ENCODE measurements at places on chromosomes 12 and 14. TPM values are rescaled to one million over a fixed set of nuclear protein-coding genes. Genes with fewer than 3 reads are reported as not detected.
A peak's percentile ranks its signal among the peaks of the same experiment; 100 is the strongest.

GDF11 gene
- 17.4 TPM for polyA plus RNA-seq

AMDHD1 gene
- polyA plus RNA-seq = 1.3 TPM

POP5 gene
- polyA plus RNA-seq = 50.4 TPM

ARPC3 gene
- polyA plus RNA-seq = 203 TPM

ASPG gene
- polyA plus RNA-seq = 32.2 TPM

SIX6 gene
- polyA plus RNA-seq = not detected

GRCh38 chr14:54713379-54713778, 146.5 kb downstream of the SAMD4A start:
- DNase-seq = no peak

DNA sequence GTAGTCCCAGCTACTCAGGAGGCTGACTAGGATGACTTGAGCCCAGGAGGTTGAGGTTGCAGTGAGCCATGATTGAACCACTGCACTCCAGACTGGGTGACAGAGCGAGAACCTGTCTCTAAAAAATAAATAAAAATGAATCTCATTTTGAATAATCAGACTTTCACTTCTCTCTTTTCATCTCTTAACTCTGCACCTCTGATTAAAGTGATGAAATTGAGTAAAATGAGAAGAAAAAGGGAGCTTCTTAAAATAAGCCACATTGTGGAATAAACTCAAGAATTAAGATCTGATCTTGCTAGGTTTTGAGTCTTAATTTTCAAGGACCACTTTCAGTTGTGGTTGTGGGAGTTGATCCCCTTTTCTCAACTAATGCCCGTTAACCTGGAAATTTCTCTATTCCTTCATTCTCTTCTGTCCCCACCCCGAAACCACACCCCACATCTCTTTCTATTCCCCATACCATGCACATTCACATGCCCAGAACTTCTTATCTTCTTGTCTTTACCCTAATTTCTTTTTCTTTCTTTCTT, 70.9 kb upstream of the ETV6 start:
- no peak for DNase-seq

DNA sequence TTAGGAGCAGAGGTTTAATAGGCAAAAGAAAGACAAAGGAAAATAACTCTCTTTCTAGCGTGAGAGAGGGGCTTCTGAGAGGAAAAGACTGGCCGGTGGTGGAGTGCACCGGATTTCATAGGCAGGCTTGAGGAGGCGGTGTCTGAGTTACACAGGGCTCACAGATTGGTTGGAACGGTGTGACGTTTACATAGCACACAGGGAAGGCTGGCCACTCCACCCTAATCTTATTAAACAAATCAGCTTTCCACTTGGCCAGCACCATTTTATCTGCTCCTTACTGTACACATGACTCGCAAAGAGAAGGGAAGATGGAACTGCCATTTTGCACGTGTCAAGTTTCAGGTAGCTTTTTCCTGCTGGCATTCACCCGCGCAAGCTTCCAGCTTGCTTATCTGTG, 587.7 kb downstream of the RPL10L start:
- DNase-seq = no peak

DNA sequence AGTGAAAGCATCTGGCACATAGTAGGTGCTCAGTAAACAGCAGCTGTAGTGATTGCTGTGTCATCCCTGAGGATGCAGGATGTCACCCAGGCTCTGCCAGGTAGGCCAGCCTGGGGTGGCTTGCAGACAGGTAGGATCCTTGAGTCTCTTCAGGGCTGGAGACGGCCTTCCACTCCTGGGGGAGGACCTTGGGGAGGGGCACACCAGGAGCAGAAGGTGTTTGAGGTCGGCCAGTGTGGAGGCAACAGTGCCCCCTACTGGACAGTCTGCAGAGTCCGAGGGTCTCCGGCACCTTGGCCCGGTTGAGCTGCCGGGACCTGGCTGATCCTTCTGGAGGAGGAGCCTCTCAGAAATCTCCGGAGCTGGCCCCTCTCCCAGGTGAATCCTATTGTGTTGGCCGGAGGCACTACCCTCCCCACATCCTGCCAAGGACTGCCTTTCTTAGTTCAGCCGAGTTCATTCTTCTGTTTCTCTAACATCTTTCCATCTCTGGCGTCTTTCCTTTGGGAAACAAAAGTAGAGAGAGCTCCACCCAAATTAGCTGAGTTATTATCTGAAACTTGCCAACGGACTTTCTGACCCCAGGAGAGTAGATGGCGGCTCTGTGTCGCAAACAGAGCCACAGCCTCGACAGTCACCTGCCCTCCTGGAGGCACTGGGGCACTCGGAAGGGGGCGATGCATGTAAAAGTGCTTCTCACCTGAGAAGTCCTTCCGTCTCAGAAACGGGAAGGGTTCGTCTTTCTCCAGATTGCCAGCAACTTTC, 41.8 kb upstream of the CLMN start:
- peak; percentile 49 for DNase-seq

DNA sequence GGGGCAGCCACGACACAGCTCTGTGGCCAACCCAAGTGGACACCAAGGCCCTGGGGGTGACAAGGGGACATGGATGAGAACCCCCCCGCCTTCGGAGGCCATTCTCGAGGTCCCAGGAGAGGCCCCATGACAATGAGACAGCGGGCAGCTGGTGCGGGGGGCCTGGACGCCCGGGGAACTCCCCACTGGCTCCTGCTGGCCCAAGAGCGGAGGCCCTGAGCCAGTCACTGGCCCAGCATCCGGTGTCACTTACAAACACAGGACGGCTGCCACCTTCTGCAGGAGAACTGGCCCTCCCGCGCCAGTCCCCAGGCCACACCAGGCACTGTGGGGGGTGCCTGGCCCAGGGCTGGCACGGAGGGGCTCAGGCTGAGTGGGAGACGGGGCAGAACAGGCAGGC, 51.4 kb downstream of the NCOR2 start:
- DNase-seq = no peak

- no peak for DNase-seq
These were observed 46.1 kb downstream of the KIF26A start for GRCh38 chr14:104184506-104184905.

- DNase-seq = no peak
These were observed 45.8 kb upstream of the ATP23 start for GRCh38 chr12:57895389-57896114.

- peak; percentile 58 for DNase-seq
These were observed 17.2 kb upstream of the ARID4A start for GRCh38 chr14:58280954-58281787.

- DNase-seq = no peak
These were observed at the start of gene PMEL for GRCh38 chr12:55965941-55966407. PMEL (minus strand) TSS chr12:55966042; CDS start chr12:55966011, 31 bp downstream.

DNA sequence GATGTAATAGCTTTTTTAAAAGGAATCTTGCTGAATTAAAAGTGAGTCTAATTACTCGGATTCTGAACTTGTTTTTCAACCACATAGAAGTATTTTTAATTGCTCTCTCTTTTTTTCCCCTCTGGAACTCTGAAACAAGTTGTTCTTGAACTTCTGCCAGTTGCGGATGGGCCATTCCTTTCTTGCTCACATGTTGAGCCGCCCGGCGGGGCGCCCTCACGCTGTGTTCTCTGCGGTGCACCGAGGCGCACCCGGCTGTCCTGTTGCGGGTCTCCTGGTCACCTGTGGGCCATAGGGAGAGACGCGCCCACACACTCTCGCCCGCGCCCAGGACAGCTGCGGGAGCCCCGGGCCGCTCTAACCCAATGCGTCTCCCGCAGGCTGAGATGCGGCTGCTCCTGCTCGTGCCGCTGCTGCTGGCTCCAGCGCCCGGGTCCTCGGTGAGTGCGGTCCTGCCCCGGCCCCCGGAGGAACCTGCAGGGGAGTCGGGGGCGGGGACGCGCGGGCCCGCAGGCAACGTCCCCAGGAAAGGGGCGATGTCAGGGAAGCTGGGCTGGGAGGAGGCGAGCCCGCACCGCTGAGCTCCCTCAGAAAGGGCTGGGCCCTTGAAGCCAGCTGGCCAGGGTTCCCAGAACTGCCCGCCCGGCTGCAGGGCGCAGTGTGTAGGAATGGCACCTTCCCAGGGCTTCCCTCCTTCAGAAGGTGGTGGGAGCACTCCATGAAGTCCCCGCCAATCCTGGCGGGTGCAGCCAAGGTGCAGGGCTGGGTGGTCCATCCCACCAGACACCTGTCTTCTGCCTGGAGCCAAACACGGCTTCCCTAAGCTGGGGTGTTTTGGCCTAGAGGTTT, 2.3 kb downstream of the PAPLN start:
- no peak for DNase-seq

GRCh38 chr14:29587046-29587445, 340.6 kb downstream of the PRKD1 start:
- DNase-seq = no peak

GRCh38 chr12:2654311-2654710, 140.5 kb upstream of the FKBP4 start:
- no peak for DNase-seq

GRCh38 chr14:63362389-63362819, 43.7 kb upstream of the GPHB5 start:
- DNase-seq = no peak

DNA sequence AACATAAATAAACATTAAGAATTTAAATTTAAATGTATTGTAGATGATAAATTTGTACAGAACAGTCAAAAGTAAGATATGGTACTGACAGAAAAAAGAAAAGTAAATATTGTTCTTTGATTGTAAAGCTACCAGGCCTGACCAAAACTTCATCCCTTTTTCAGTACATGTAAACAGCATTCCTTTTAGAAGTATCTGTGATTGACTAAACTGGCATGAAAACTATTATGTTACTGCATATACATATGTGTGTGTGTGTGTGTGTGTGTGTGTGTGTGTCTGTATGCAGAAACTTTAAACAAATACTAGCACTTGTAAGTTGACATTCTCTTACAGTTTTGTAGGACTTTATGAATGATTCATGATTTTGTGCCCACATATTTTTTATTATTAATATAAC, 270.9 kb downstream of the C12orf50 start:
- DNase-seq = no peak

Data from left lung (tissue), 14 donors.